HuH-7.5 (cell line): ENCODE measurements at places on chromosomes 4 and X.

- no peak for DNase-seq
These were observed 66.6 kb downstream of the ATP10D start for GRCh38 chr4:47551682-47552081.

DNA sequence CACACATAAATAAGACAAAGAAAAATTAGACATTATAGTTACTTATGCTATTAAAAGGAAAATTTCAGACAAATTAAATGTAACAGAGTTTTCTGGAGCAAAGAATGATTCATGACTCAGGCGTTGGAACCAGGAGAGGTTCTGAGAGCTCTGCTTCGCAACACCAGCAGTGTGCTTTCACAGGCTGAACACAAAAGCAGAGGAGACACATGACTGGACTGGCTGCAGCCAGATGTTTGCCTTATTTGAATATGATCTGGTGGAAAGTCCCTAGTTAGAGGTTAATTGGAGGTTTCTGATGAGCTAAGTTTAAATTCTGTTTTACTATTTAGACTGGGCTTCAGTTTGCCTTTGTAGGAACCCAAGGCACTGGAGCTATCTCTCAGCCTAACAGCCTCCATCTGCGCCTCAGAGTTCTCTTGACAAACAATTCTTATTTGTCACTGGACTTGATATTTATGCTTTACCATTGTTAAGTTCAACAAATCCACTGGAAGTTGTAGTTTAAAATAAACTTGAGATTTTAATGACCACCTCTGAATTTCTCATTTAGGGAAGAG lies 16.2 kb downstream of the BOD1L1 start:
- no peak for DNase-seq

GRCh38 chrX:33138677-33139249 lies 72.6 kb downstream of the DMD start:
- DNase-seq, result no peak

DNA sequence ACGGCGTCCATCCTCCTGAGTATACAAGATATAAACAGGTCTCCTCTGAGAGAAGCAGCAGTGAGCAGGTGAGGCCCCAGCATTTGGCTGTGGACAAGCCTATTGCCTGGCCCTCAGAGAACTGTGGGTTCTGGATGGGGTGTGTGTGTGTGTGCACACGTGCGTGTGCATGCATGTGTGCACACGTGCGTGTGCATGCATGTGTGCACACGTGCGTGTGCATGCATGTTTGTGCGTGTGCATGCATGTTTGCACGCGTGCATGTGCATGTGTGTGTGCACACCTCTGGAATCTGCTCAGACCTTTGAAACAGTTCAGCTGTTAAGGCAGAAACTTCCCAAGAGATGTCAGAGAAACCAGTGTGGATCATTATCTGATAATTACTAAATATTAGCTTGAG lies 22.2 kb upstream of the FHL1 start:
- DNase-seq, result no peak

DNA sequence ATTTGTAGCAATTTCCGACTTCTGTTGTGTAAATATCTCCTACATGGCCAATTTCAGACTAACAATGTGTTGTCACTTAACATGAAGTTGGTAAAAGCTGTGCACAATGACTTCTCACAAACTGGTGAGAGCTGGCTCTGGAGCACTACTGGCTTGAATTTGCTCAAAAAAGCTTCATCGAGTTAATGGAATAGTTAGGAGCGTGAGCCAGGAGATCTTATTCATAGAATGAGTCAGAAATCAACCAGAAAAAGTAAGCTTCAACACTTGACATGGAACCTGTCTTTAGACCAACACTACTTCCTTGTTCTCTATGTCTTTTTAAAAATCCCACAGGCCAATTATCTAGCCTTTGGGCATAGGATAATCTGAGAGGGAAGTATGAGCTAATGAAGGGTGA lies 7.9 kb upstream of the CHRDL1 start:
- no peak for DNase-seq

- no peak for DNase-seq
These were observed 10.8 kb upstream of the GAGE10 start for GRCh38 chrX:49292400-49293362.

DNA sequence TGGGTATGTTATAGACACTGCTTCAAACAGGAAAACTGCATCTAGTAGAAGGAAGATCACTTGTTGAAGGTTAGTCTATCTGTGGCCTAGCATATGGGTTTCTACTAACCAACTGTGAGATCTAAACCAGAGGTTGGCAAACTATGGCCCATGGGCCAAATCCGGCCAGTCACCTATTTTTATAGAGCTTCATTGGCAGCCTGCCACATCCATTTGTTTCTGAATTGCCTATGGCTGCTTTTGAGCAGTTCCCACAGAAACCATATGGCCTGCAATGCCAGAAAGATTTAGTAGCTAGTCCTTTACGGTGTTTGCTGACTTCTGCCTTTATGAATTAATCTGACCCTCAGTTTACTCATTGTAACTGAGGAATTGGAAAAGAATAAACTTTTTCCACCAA lies 71.1 kb downstream of the MID1 start:
- no peak for DNase-seq

DNA sequence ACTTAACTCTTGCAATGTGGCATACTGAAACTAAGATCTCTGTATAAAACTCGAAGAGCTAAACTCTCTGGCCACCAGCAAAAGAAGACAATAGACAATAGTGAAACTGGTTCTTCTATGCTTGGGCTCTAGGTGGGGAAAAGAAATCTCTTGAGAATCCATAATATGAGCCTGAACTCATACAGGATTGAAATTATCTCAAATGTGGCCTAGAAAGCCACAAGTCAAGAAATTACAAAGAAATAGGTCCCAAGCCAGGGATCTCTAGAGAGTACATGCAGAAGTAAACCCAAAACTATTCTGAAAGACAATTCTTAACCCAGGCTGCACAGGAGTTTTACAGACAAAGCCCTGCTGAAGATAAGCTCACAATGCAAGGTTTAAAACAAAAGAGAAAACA lies 127.4 kb downstream of the ANAPC10 start:
- DNase-seq, result no peak

DNA sequence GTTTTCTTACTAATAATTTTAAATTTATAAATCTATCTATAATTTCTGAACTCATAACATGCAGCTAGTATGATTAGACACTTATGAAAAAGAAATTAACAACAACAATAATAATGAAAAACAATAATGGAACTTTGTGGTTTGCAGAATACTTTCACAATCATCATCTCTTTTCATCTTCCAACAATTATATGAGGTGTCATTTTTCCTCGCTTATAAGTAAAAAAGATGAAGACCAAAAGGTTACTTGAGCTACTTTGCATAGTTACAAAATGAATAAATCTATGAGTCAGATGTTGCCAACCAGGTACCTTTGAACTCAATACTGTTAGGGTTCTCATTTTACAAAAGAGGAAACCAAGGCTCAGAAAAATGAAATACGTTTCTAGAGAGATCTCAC lies 98.5 kb upstream of the ELOVL6 start:
- no peak for DNase-seq

GRCh38 chr4:169341490-169341889 lies 70.7 kb upstream of the SH3RF1 start:
- no peak for DNase-seq

GRCh38 chr4:85741921-85742591 lies 267.1 kb downstream of the ARHGAP24 start:
- DNase-seq, result no peak

- DNase-seq, result no peak
These were observed 278.9 kb upstream of the SFRP2 start for GRCh38 chr4:154067786-154068185.

- no peak for DNase-seq
These were observed 102.5 kb downstream of the LARP7 start for GRCh38 chr4:112739442-112739841.

DNA sequence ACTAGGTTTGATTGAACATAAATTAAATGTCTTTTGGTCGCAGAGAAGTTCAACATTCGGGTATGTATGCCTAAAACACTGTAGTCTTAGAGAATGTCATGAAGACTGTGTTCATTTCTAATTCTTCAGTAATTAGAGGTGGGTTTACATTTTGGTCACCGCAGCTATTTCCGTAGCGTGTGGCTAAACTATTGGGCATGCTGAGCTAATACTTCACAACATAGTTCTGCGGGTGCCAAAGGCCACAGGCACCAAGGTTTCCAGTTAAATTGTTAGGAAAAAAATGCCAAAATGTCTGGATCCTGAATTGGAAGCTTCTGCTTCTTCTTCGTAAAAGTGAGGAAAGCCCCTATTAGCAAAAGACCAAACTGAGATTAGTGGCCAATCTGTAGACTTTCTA lies 25.1 kb downstream of the SMIM31 start:
- no peak for DNase-seq

DNA sequence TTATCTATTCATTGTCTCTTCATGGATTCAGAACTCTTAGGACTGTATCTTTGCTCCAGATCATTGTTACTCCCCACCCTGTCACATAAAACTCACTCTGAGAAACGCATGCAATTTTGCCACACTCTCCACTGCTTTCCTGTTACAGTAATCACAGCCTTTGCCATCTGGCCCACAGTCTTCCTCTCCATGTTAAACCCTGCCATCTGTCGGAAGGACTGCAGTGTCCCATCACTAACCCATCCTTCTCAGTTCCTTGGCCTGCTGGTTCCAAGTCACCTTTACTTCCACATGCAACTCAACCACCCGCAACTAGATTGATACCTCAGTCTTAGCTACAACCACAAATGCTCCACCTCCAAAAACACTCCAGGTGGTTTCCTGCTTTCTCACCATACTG lies 308.7 kb upstream of the FAM241A start:
- no peak for DNase-seq

- no peak for DNase-seq
These were observed 127.4 kb downstream of the FHDC1 start for GRCh38 chr4:153063490-153063889.

GRCh38 chrX:10326578-10326977 lies 169.8 kb downstream of the CLCN4 start:
- no peak for DNase-seq

GRCh38 chr4:21628116-21628670 lies 320.4 kb downstream of the KCNIP4 start:
- DNase-seq, result no peak

GRCh38 chr4:38821739-38822138 lies 17.1 kb upstream of the TLR1 start:
- no peak for DNase-seq

- no peak for DNase-seq
These were observed 240.1 kb upstream of the CTSO start for GRCh38 chr4:156193800-156194199.

- DNase-seq, result no peak
These were observed 17.5 kb downstream of the MTHFD2L start for GRCh38 chr4:74175379-74175778.

GRCh38 chrX:110001740-110002299 lies 1.1 kb upstream of the TMEM164 start:
- DNase-seq, result no peak

GRCh38 chr4:180106122-180106521 lies 2137.1 kb upstream of the TENM3 start:
- DNase-seq, result no peak

DNA sequence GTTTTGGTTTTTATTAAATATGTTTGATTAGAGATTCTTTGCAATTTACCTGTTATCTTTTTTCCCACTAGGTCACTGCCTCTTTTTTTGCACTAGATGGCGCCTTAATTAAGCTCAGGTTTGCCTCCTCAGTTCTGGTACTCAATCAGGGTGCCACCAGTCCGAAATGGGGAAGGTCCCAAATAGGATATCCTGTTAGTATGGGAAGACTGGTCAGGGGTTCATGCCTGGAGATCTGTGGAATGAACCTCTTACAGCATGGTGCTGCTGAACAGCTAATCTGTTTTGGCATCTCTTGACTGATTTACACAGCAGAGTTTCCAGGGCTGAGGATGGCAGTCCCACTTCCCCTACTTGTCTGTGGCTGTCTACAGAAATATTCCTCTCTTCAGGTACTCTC lies 24.2 kb upstream of the VSIG1 start:
- DNase-seq, result no peak

DNA sequence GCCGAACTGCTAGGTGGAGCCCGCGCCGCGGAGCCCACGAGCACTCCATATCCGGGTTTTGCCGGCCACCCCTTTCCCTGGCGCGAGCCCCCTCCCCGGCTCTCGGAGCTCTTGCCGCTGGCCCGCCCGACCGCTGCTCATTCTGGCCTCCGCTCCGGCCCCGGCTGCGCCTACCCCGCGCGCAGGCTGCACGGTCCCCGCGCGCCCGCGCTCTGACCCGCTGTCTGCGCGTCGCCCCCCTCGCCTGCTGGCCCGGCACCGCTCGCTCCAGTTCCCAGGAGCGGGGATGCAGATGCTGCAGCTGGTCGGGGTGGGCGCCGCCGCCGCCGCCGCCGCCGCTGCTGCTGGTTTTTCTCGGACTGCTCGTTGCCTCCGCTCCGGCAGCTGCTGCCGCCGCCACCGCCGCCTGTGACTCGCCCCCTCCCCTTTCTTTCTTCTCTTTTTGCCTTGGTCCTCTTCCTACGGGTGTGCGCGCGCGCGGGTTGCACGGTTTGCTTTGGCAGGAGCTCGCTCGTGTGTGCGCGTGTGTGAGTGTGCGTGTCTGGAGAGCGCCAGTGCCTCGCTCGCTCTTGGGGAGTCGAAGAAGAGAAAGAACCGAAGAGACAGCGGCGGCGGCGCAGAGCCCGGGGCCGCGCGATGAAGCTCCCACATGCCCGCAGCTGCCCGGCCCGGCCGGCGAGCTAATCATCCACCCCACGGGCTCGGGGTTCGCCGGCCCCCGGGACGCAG lies at the start of gene ADGRL3:
Gene ADGRL3 (plus strand): TSS at position 140 of the 729 bp plus-strand sequence.
- DNase-seq, result peak; percentile 15

DNA sequence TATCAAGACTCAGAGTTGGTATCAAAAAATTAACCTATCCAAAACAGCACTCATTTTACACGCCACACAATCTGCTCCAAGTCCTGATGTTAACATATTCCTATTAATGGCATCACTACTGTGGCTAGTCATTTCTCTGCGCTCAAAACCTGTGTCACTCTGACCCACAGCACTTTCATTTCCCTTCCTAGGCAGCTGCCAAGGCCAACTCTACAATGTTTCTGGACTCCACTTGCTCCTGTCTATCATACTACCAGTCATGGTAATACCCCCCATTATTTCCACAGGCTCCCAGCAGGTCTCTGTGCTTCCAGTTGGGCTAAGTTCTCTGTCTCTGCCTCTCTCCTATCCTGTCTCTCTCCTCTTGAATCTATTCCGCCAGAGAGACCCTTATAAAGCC lies 323.6 kb downstream of the NR3C2 start:
- DNase-seq, result no peak
